ENCODE measurements at places on chromosomes 12 and 14. TPM values are rescaled to one million over a fixed set of nuclear protein-coding genes. Genes with fewer than 3 reads are reported as not detected.
A peak's percentile ranks its signal among the peaks of the same experiment; 100 is the strongest.

DNA sequence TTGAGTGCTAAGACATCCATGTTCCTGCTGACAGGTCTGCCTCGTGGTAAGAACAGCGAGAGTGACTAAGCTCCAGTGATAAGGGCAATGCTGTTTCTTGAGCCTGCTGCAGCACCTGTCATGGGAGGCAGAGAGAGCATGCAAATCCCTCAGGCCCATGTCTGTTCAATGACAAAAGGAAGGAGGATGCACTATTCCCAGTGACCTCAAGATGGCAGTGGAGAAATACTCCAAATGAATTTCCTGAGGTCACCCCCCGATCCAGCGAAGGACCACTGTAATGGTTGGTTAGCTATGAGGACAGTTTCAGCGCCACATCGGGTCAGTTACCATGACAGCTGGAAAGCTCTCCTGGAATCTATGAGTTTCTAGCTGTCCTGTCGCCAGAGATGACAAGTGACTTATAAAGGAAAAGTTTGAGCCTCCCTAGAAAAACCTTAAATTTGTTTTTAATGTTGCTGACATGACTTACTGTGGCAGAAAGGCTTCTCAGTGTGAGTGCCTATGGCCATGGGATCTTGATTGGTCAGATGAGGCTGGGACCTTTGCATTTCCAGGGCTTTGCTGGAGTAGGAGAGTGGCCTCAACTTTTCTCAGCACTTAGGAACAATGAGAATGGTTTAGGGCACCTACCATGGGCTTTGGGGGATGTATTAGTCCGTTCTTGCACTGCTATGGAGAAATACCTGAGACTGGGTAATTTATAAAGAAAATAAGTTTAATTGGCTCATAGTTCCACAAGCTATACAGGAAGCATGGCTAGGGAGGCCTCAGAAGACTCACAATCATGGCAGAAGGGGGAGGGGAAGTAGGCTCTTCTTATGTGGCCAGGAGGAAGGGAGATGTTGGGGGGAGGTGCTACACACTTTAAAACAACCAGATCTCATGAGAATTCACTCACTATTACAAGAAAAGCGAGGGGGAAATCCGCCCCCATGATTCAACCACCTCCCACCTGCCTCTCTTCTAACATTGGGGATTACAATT lies 88.0 kb upstream of the TMEM260 start:
- peak; percentile 63 for ATAC-seq

CARMIL3 gene
- 0.48 TPM for total RNA-seq

GRCh38 chr14:69708586-69709560 lies 58.1 kb upstream of the SRSF5 start:
- ATAC-seq = peak; percentile 2

CABP1 gene
- 0.16 TPM for total RNA-seq

- ATAC-seq = no peak
Measured at GRCh38 chr12:106378788-106379187, 21.2 kb downstream of the POLR3B start.

CLEC4C gene
- total RNA-seq = not detected

DNA sequence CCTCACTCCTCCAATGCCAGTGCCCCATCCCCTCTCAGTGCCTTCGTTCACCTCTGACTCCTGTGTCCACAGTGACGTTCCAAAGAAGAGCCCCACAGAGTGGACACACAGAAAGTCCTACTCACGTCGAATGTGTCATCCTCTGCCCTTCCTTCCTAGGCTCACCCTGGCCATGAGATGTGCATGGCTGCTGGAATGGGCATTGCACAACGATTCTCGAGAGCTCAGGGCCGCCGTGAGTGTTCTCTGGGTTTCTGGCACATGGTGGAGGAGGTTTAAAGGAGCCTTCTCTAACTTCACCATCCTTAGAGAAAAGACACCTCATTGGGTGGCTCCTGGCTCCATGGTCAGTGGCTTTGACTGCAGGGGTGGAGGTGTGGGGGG lies 12.8 kb upstream of the CEP170B start:
- ATAC-seq = no peak

GPR68 gene
- 11.6 TPM for total RNA-seq

DNA sequence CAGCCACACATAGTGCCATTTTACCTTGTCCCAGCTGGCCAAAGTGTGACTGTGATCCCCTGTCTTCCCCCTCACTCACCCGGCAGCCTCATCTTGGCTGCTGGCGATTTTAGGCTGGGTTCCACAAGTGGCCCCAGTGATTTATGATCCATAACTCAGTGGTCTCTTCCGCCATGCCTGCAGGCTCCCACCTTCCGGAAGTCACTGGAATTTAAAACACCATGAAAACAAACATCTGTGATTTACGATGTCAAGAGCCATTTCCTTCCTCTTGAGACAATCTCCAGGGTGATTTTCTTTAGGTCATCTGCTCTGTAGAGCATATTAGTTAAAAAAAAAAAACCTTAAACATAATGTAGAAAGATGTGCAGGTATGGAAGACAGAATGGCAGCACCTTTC lies 282.3 kb downstream of the CACNA1C start:
- no peak for ATAC-seq

FGF6 gene
- total RNA-seq = not detected

- ATAC-seq = no peak
Measured at GRCh38 chr12:124028555-124028925, 55.5 kb downstream of the ZNF664 start.

LTBP2 gene
- total RNA-seq = 14.4 TPM

VCPKMT gene
- 5.3 TPM for total RNA-seq

GDF3 gene
- total RNA-seq = not detected

- ATAC-seq = no peak
Measured at GRCh38 chr12:126480451-126480850, 1415.2 kb downstream of the AACS start.

FMNL3 gene
- total RNA-seq = 3.0 TPM

CCDC175 gene
- total RNA-seq = not detected

DNA sequence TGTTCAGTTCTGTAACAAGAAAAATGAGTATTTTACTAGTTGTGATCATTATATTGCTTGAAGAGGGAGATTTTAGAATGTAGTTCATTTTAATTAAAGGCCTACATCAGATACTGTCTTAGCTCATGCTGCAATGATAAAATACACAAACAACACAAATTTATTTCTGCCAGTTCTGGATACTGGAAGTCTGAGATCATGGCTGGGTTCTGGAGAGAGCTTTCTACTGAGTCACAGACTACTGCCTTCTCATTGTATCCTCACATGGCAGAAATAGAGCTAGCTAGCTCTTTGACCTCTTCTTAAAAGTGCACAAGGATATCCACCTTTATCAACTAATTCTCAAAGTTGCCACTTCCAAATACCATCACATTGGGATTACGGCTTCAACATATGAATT lies 53.8 kb downstream of the MIS18BP1 start:
- no peak for ATAC-seq
